Stimulated activated CD4-positive, alpha-beta T cell treated with anti-CD3 and anti-CD28 coated beads, Interleukin-1b, Interleukin-23, amount 100 ng/mL, for 24 hours (primary cell): ENCODE measurements at places on chromosomes 1 and 21.

GRCh38 chr1:95216292-95216990 lies 17.6 kb upstream of the RWDD3 start:
- no peak for DNase-seq

- DNase-seq, result no peak
Observed at GRCh38 chr21:39386194-39386593, 37.3 kb upstream of the HMGN1 start.

DNA sequence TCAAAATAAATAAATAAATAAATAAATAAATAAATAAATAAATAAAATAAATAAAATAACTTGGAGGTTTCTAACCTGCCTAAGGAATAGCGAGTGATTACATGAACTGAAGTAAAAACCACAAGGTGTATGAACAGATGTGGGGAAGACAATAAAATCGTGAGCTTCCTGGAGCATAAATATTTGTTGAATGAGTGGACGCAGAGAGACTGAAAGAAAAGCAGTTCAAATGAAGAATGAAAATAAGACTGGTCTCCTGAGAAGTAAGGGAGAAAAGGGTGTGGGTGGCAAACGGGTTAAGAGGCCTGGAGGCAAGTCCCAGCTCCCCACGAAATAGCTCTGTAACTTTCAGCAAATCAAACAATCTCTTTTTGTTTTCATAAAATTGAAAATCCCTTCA lies 33.6 kb downstream of the CHML start:
- DNase-seq, result no peak

GRCh38 chr1:225767634-225768540 lies 9.7 kb upstream of the SRP9 start:
- no peak for DNase-seq

DNA sequence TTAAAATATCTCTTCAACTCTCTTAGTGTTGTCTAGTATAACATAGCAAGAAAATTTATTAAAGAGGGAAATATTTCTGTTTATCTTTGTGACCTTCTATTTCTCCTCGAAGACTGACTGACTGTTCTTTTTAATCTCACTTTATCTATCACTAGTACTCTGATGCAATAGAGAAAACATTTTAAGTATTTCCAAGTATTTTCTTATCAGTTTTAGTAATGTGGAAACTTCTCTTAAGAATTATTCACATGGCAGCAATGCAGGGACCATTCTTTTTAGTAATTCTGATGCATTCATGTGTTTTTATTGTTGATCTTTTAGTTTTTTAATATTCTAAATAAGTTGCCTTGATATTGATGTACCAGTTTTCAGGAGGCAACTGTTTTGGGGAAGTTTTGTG lies 115.7 kb downstream of the NEK7 start:
- DNase-seq, result no peak

GRCh38 chr1:53576866-53577760 lies 117.9 kb downstream of the DMRTB1 start:
- DNase-seq, result no peak

DNA sequence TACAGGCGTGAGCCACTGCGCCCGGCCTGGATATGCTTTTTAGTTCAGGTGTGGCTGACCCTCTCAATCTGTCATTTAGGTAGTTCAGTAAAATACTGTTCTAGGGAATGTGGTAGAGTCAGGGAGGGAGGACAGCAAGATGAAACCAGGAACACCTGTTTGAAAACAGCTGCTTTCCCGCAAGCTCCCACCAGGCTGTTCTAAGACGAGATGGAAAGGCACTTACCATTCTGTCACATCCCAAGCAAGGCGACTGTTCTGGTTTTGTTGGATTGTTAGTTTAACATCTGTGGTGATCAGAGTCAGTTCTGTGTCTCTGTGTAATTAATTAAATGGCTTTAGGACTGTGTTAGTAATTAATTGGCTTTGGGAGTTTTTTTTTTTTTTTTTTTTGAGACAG lies 2.9 kb downstream of the CHAF1B start:
- no peak for DNase-seq

GRCh38 chr1:56512724-56513494 lies 66.5 kb downstream of the PLPP3 start:
- DNase-seq, result no peak

GRCh38 chr1:198845851-198846250 lies 207.0 kb downstream of the PTPRC start:
- no peak for DNase-seq

DNA sequence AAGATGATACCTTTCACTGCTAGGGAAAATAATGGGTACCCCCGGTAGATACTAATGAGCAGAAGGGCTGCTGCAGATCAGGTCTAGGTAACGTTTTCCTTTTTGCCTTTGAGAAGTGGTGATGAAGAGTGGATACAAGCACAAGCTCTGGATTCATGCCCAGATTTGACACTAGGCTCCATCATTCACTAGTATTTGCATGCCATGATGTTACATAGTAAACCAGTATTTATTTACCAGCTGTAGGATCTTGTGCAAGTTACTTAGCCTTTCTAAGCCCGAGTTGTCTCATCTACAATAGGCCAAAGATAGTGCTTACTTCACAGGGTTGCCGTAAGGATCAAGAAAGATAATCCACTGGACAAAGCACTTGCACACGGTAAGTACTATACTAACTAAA lies 14.2 kb downstream of the PTPN14 start:
- DNase-seq, result no peak

DNA sequence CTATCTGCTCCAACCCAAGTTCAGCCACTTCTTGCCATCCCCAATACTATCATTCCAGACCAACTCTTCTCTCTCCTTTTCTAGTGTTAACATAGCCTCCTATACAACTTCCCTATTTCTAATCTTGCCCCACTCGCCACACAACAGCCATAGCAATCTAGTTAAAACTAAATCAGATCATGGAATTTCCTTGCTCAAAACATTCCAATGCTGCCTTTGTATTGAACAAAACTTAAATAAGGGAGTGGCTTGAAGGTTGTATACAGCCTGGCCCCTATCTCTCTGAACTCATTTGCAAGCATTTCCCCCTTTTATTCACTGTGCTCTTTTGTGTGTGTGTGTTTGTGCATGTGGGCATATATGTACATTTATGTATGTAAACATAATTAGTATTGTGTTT lies 118.1 kb upstream of the SGIP1 start:
- no peak for DNase-seq

- DNase-seq, result no peak
Observed at GRCh38 chr1:108045460-108045859, 80.5 kb upstream of the VAV3 start.

- no peak for DNase-seq
Observed at GRCh38 chr1:1899967-1900327, 9.1 kb upstream of the GNB1 start.

- DNase-seq, result no peak
Observed at GRCh38 chr1:109724933-109725332, 12.9 kb downstream of the GSTM5 start.

- DNase-seq, result no peak
Observed at GRCh38 chr1:180842491-180843275, 70.0 kb upstream of the KIAA1614 start.

DNA sequence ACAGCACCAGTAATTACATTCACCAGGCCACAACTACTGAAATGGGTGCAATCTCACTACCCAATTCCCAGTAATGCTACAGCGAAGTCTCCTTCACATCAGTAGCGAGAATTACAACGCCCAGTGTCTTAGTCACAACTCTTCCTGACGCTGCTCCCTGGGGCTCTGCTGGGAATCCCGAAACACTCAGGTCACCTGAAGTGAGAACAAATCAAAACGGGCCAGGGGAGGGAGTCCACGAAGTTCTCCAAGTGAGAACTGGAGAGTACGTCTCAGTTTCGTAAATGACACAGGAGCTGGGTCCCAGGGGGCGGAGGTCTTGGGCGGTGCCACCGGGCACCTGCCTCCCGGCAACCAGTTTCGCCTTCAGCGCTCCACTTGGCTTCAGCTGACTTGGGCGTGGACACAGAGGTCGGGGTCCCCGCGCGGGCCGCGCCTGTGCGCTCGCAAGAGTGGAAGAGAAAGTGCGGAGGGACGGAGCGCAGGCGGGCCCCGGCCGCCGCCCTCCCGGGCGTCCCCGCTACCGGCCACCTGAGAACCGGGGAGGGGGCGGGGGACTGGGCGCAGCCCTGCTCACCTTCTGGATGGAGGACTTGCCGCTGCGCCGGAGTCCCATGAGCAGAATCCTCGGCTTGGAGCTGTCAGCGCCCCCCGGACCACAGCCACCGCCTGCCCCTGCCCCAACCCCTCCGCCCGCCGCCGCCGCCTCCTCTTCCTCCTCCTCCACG lies 575 bp downstream of the RRAGC start:
- DNase-seq, result peak; percentile 44

- no peak for DNase-seq
Observed at GRCh38 chr1:3892748-3893147, 7.3 kb downstream of the C1orf174 start.

DNA sequence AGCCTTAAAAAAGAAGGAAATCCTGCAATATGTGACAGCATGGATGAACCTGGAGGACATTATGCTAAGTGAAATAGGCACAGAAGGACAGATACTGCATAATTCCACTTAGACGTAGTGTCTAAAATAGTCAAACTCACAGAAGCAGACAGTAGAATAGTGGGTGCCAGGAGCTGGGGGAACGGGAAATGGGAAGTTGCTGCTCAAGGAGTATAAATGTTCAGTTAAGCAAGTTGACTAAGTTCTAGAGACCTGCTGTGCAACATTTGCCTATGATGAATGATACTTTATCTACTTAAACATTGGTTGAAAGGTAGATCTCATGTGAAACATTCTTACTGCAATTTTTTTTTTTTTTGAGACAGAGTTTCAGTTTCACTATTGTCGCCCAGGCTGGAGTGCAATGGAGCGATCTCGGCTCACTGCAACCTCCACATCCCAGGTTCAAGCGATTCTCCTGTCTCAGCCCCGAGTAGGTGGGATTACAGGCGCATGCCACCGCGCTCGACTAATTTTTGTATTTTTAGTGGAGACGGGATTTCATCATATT lies 197.8 kb downstream of the HIVEP3 start:
- DNase-seq, result no peak

DNA sequence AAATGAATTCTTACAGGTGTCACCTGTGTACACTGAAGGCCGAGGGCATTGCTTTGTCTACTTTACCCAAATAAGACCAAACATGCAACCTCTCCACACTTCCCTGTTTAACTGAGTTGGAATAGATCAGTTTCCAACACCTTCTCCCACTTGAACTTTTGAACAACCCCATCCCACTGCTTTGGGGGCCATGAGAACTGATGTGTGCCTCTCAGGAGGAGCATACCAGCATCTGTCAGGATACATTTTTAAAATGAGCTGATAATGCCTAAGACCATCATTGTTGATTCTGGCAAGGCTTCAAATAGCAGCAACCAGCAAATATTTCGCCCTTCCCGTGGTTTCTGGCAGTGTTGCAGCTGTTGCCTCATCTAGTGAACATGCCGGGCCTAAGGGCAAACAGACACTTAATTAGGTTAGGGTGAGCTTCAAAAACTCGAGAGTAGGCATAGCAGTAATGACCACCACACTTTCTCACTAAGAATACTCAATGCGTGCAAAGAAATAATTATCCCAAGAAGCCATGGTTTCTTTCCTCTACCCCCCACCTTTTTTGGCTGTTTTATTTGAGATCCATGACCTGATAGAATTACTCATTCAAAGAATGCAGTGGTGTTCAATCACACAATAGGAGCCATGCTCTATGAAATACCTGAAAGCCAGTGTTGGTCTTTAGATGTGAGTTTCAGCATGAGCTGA lies 63.7 kb downstream of the MAP10 start:
- no peak for DNase-seq

DNA sequence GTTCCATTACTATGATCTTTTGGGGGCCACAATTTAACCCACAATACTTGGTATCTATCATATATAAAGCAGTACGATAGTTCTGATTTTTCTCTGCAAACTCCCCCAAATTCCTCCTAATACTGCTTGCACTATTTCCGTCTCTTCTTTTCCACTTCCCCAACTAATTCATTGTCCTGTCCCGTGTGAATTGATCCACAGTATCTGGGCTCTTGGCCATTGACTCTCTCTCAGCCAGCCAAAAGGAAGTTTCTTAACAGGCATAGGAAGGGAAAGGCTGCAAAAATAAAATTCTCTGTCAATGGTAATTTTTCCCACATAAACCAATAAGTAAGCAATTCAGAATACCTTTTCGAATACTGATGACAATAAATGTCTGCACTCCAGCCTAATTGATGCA lies 91.7 kb upstream of the DSCAM start:
- no peak for DNase-seq

- DNase-seq, result no peak
Observed at GRCh38 chr1:182700351-182700709, 15.9 kb upstream of the RGS8 start.
